Activated naive CD4-positive, alpha-beta T cell treated with anti-CD3 and anti-CD28 coated beads, Interleukin-2, amount 50 U/mL, for 72 hours (primary cell): ENCODE measurements at places on chromosomes 5 and 9. TPM values are rescaled to one million over a fixed set of nuclear protein-coding genes. Genes with fewer than 3 reads are reported as not detected.

Gene RMRP
- total RNA-seq = 7,483 TPM

Gene ASPN
- not detected for total RNA-seq

Gene ERAP2
- total RNA-seq = 34.4 TPM

Gene SLC34A1
- 0.07 TPM for total RNA-seq

Gene TIMD4
- 8.4 TPM for total RNA-seq

Gene RANBP3L
- not detected for total RNA-seq

Gene F2RL2
- not detected for total RNA-seq

Gene DOCK8
- total RNA-seq = 134 TPM

- DNase-seq = no peak
Observed at GRCh38 chr5:151274666-151275065, 21.7 kb downstream of the GM2A start.

GRCh38 chr9:114503009-114503408 is 2.3 kb downstream of the WHRN start:
- DNase-seq = no peak

DNA sequence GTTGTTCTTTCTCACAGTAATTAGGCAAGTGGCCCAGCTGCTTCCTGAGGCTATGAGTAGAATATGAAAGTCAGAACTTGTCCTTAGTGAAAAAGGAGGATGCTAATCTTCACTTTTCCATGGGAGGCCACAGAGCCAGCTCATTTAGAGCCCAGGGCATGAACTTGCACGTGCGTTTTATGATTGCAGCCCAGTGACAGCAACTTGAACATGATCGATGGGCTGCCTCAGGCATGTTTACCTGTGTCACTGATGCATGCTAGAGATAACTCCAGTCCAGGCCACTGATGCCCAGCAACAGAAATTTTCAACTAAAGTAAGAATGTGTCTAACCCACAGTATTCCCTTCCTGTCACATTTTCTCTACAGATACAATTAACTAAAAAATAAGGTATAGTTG is 179.3 kb downstream of the CTNND2 start:
- DNase-seq = no peak

- DNase-seq = no peak
Observed at GRCh38 chr9:121239071-121239470, 28.9 kb upstream of the GSN start.

- DNase-seq = no peak
Observed at GRCh38 chr9:89725271-89725670, 120.5 kb downstream of the GADD45G start.

DNA sequence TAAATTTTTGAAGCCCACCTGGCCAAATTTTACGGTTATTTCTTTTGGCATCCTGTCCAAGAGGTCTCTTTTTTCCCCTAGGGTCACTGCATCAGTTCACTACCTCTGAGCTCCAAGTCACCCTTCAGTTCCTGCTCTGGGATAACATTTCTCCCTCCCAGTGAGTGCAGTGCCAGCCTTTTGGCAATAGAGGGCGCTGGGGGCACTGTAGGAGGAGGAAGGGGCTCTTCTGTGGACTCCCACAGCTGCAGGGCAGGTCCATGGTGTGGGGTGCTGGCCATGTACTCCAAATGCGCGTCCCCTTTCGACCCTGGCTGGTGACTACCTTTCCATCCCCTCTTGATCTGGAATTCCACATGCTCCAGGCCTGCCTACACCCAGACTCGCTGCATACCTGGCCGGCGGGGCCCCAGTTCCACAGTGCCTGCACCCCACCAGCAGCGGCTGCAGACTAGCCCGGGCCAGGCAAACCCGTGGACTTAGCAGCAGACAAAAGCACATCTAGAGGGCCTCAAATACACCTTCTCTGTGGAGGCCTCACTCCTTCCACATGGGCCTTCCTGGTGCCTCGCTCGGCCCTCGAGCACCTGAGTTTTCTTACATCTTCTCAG is 20.3 kb upstream of the NINJ1 start:
- peak; percentile 74 for DNase-seq

DNA sequence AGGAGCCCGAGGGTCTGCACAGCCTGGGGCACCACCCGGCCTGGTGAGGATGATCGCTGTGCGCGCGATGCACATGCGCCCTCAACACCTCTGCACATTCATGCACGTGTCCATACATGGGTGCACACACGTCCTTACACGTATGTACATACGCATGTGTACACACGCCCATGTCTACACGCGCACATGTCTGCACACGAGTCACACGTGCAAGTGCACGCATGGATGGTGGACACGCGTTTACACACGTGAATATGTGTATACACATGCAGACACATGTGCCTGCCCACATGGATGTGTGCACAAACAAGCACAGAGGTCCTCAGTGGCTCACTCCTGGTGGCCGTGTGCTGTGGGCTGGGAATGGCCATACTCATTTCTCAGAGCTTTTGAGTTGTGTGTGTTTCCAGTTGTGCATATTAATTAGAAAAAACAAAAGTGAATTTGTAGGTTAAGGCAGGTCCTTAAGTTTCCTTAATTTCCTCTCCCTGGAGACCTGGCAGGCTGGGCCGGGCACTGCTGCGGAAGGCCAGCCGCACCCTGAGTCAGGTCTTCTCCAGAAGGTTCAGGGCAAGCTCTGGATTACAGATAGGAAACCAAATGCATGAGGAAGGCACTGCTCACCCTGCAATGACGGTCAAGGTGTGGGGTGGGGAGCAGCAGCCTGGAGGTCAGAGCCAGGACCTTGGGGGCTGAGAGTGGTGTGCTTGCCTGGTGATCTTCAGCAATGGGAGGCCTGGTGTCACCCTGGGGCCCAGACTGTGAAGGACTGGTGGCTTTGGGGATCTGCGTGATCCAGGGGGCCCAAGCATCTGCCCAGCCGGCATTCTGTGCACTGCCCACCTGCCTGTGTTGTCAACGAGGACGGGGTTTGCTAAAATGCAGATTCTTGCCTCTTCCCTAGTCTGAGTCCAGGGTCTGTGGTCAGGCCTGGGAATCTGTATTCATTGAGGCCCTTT is 1.3 kb upstream of the RNU6ATAC start:
- peak; percentile 39 for DNase-seq
